Hypothalamus (tissue), 51 donors: ENCODE measurements at places on chromosomes 6 and 20.

- no peak for DNase-seq
These were observed 90.5 kb downstream of the UNC5CL start for GRCh38 chr6:40948570-40948969.

DNA sequence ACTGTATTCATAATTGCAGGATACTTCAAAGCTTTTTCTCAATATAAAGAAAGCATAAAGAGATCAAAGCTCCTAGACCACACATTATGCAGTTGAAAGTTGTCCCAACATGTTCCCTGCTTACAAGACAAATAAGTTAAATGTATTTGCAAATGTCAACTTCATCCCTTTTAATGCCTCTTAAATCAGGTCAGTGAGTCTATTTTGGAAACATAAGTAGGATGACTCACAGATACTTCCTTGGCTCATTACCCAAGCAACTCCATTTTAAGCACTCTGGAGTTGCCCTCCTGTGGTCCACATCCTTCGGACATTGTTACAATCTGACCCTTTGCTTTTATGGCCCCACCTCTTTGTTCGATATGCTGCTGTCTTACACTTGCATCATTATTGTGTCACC is 162.0 kb downstream of the FAXC start:
- no peak for DNase-seq

- DNase-seq, result no peak
These were observed 167.5 kb upstream of the TSHZ2 start for GRCh38 chr20:52804497-52805295.

- DNase-seq, result no peak
These were observed 99.8 kb downstream of the HIVEP2 start for GRCh38 chr6:142845143-142845571.
